ENCODE measurements at places on chromosomes 2 and 18. TPM values are rescaled to one million over a fixed set of nuclear protein-coding genes. Genes with fewer than 3 reads are reported as not detected.

Gene TMEM17
- 4.7 TPM for total RNA-seq

Gene C2orf66
- total RNA-seq = 0.18 TPM

Gene TFPI
- total RNA-seq = 89.7 TPM

Gene CEP192
- 34.6 TPM for total RNA-seq

Gene CPO
- total RNA-seq = not detected

Gene PTH2R
- total RNA-seq = not detected

Gene C2orf74
- total RNA-seq = 6.0 TPM

Gene EFR3B
- total RNA-seq = 15.4 TPM

Gene BUB1
- total RNA-seq = 21.2 TPM

Gene TWIST2
- total RNA-seq = 18.6 TPM

Gene DPYSL5
- 2.8 TPM for total RNA-seq

Gene FAP
- 47.1 TPM for total RNA-seq

Gene TEX44
- total RNA-seq = not detected

Gene BOK
- total RNA-seq = 33.0 TPM

Gene CD8B
- total RNA-seq = not detected
